ENCODE measurements at places on chromosomes 5 and 9.

DNA sequence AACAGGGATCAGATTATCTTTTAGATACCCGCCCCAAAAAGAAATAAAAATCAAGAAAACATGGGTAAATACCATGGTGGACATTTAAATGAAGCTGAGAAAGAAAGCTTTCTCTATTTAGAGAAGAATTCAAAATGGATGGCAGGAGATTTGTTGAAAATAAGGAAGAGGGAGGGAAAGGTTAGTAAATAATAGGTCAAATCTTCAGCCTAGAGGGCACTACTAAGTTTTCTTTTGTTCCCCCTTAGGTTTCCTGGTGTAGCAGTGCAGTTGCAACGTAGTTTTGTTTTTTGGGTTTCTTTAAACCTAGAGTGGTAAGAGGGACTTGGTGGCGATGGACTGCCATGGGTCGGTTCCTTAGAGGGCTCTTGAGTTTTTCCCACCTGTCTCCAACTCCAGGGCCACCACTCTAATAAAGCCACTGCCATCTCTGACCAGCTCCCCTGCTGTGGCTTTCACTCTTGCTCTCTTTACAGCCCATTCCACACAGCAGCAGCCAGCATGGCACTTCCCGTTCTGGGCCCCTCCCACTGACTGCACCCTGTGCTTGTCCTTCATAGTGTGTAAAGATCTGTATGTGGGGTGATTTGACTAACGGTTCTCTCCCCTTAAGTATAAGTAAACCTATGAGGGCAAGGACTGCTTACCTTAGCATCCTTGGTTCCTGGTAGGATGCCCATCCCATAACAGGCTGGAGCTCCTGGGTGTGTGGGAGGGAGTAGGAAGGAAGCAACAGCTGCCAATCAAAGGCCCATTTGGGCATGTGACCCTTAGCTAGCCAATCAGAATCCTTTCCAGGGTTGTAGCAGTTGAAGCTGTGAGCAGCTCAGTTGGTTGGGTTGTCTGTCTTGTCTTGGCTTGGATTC lies 118.3 kb downstream of the SLC1A3 start:
- DNase-seq: no peak

GRCh38 chr5:16137177-16137576 lies 42.4 kb downstream of the MARCHF11 start:
- DNase-seq: no peak

GRCh38 chr5:176436656-176437055 lies 11.5 kb upstream of the FAF2 start:
- DNase-seq: no peak

- no peak for DNase-seq
Measured at GRCh38 chr5:111478898-111479297, 33.4 kb downstream of the STARD4 start.

DNA sequence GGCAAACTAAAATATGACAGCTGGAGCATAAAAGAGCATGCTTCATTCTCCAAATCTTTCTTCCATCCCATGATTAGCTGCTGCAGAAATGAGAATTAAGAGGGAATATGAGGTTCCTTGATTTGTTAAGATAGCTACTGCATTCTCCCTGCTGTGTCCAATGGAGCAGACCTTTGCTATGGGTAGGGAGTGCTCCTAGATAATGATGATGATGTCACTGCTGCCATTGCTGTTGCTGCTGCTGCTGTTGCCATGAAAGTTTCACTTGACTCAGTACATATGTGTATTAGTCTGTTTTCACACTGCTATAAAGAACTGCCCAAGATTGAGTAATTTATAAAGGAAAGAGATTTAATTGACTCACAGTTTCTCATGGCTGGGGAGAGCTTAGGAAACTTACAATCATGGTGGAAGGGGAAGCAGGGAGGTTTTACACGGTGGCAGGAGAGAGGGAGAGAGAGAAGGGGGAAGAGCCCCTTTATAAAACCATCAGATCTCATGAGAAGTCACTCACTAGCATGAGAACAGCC lies 128.9 kb downstream of the INSYN2B start:
- no peak for DNase-seq

GRCh38 chr9:97502984-97503861 lies 1.8 kb downstream of the TMOD1 start:
- DNase-seq: no peak
